ENCODE measurements at places on chromosomes 4 and X.
A peak's percentile ranks its signal among the peaks of the same experiment; 100 is the strongest.

- no peak for DNase-seq
These were observed 263.6 kb downstream of the PTTG2 start for GRCh38 chr4:38223782-38224236.

- peak; percentile 58 for DNase-seq
These were observed 3.3 kb downstream of the XPNPEP2 start for GRCh38 chrX:129741880-129742758.

- no peak for DNase-seq
These were observed 531.1 kb upstream of the SLIT2 start for GRCh38 chr4:19720610-19721009.

DNA sequence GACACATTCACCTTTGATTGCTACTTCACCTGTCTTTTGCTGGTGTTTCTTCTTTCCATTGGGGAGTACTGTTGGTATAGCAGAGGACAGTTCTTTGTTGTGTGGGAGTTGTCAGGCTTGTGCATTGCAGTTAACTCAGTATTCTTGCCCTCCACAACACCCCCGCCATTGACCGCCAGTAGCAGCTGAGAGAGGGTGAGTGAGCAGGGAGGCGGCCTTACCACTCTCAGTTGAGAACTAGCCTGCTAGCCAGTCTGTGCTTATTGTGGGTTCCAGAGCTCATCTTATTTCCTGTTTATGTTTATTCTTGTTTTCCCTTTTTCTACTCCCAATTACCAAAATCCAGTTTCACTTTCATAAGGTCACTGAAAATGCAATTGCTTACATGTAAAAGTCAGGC lies 52.2 kb downstream of the STIM2 start:
- DNase-seq, result no peak

DNA sequence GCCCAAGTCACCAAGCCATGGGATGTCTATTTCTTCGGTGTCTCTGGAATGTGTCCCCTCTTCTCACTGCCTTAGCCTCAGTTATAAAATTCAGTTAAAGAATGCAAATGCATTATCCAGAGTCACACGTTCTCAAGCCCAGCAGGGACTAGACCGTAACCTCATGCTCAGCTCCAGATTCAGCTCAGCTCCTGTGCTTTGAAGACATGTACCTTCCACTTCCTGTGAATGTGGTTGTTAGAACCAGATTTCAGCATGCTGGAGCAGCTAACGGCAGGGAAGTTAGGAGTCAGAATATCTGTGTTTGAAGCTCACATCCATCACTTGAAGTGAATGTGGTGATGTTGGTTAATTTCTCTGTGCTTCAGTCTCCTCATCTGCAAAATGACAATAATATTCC lies 26.7 kb downstream of the GEMIN8 start:
- no peak for DNase-seq

DNA sequence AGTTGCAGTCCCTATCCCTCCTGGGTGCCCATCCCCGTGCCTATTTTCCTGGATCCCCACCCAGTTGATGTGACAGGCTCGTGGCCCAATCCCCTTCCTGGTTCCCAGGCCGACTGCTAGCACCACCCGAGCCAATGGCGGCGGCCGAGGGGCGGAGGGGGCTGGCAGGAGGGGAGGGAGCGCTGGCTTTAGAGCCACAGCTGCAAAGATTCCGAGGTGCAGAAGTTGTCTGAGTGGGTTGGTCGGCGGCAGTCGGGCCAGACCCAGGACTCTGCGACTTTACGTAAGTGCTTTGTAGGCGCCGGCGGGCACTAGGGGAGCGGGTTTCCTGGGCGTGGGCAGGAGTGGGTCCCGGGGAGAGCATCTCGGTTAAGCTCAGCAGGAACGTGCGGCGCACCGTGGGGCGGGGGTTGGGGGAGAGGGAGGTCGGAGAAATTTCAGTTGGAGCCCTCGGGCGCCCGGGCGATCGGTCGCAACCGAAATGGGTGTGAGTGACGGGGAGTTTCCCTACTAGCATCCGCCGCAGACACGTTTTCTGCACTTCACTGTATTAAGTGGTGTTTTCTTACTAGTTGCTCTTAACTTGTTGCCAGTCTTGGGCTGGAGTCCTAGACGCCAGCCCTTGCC lies at the start of gene PLS3:
Gene PLS3, plus strand, starts transcription at position 197 of the 627 bp plus-strand sequence. CDS start 49,077 bp downstream, outside the sequence.
- peak; percentile 52 for DNase-seq

- no peak for DNase-seq
These were observed 483.6 kb downstream of the BCOR start for GRCh38 chrX:39613997-39614679.

- DNase-seq, result no peak
These were observed 94.6 kb downstream of the HPGD start for GRCh38 chr4:174427571-174428140.

DNA sequence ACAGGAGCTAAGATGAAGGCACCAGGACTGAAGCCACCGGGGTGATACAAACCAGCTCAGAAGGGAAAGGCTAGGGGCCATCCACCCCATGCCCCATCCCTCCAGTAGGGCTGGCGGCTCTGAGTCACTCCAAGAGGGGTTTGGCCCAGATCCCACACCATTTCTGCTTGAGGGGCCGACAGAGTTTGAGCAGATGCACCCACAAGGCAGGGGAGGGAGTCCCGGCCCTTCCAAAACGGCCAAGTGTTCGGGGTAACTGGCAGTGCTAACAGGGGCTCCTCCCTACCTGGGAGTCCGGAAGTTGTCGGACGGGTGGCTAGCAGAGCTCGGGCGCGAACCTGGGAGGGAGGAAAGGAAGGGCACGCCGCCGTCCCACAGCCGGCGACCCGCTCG lies 412 bp downstream of the SLC10A3 start:
- DNase-seq, result no peak

GRCh38 chr4:16262188-16262587 lies 35.9 kb upstream of the TAPT1 start:
- no peak for DNase-seq

GRCh38 chr4:60033826-60034225 lies 1166.3 kb upstream of the ADGRL3 start:
- no peak for DNase-seq

DNA sequence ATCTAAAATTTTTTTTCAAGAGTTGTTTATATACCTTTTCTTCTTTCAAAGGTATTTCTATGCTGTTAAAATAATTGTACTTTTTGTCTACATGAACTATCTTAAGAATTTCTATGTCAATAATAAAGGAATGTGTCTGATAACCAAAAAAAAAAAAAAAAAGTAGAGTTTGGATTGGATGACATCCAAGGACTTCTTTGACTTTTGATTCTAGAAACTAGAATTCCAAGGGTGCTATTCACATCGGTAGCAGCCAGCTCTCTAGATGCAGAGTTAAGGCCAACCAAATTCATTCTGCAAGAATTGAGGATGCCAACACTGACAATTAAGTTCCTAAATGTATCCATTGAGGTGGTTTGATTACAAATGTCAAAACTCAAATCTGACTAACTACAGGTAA lies 42.0 kb upstream of the PRKG2 start:
- DNase-seq, result no peak

- DNase-seq, result peak; percentile 31
These were observed 73.5 kb upstream of the RAP2C start for GRCh38 chrX:132292793-132293192.

DNA sequence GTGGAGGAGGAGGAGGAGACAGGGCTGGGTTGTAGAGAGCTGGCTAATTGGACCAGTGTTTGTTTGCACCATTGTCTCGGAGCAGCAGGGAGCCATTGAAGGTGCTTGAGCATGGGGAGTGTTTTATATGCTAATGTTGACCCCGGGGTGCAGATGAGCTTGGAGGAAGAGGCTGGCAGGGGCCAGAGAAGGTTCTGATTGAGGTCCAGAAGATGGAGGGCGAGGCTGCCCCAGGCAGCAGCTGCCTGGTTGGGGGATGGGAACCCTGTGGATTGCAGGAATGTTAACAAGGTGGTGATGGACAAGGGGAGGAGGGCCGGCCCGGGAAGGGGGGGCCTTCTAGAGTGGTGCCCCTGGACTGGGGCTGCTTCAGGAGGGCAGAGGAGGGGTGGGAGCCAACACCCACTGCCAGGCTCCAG lies 18.0 kb downstream of the DOK7 start:
- peak; percentile 70 for DNase-seq

- no peak for DNase-seq
These were observed 154.0 kb downstream of the UGT8 start for GRCh38 chr4:114752391-114753165.

DNA sequence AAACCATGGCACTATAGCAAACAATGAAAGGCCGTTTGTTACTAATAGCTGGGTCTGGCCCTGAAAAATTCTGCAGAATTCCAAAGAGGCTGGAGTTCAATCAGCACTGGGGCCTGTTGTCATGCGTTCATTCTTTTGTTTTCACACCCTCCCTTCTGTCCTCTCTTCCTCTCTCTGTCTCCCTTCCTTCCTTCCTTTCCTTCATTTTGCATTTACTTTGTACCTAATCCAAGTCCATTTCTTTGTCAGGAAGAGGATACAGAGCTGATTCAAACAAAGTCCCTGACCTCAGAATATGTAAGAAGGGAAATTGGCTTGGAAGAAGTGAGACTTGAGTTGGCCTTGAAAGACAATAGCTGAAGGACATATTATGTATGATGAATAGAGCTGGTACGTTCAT lies 119.6 kb upstream of the LDB2 start:
- no peak for DNase-seq

GRCh38 chr4:181308476-181309312 lies 934.5 kb upstream of the TENM3 start:
- no peak for DNase-seq

DNA sequence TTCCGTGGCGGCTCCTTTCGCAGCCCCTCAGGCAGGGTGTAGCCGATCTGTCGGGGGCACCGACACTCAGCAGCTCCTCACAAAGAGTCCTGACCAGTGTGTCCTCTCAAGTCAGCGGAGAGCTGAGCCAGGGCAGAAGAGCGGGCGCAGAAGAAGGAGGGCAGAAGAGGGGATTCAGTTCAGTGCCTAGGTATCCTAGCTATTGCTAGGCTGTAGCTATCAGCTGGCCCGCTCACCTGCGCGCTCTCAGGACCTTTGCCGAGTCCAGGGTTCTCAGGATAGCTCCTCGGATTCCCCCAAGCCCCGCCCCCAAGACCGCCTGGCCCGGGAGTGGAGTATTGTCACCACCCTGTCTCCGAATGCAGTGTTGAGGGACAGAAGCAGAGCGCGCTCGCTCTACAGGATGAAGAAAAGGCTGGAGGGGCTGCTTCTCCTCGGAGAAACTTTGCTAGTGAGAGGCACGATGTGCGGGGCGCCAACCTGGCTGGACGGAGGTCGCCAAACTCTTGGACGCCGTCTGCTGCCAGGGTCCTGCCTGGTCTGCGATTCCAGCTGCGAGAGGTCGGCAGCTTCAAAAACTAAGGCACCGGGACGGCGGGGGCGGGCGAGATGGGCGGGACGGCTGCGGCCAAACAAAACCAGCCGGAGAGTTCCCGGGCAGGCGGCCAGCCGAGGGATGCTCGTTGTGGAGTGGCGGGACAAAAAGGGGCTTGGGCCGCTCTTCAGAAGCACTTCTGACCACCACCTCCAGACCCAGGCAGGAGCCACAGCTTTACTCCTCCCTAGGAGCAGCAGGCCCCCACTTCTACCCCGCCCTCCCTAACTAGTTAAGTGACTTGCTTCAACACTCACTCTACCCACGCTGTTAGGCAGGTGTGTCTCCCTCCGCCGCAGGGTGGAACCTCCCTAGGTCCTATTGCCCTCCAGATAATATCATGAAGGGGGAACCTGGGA lies at the start of gene XKRX:
Gene XKRX, minus strand, starts transcription at position 258 of the 954 bp plus-strand sequence. CDS start 613 bp downstream, outside the sequence.
- DNase-seq, result peak; percentile 18

DNA sequence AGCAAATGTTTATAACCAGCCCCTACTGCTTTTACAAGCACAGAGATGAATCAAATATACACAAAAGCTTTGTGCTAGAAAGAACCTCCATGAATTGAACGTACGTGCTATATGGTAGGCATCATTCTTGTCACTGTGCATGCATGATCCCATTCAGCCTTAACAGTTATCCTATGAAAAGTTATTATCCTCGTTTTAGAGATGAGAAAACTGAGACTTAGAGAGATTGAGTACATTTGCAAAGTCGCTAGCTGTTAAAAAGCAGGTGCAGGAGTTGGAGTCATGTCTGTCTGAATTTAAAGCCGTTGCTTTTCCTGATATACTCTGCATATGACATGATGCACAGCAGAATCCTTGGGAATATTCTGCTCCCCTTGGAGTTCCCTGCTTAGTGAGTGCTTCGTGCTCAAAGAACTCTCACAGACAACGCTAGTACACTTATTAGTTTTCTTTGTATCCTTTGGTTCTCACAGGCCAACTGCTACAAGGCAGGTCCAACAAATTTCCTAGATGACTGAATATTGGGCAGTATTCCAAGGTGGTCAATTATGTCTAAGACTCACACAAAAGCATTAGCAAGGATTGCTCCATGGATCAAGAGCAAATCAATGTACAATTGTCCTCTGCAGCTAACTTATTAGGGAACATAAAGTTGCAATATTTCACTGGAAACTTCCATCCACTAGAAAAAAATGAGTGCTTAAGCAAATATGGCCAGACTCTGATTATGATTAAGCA lies 42.8 kb upstream of the TRIM2 start:
- DNase-seq, result no peak

DNA sequence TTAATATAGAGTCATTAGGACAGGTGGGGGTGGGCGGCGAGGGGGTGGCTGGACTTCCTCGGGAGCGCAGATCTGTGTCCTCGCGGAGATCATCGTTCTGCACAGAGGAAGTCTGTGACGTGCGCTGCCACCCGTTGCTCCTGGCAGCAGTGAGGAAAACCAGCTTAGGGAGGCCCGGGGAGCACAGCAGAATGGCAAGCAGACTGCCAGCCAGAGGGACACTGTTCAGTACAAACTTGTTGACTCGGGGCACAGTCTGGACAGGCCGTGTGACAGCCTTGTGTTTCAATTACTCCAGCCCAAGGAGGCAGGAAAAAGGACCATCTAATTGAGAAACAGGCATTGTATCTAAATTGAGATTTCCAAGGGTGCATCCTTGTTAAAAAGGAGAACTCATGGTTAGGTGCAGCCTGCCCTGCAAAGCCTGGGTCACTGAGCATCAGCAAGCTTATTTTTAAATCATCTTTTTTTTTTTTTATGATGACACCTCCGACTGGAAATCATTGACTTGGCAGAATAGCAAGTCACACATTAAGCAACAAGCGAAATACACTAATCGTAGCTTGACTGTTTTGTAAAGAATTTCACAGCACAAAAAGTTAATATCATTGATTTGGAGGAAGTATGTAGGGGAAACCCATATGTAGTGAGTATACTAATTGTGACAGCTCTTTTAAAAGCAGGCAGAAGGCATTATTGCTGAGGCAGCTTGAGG lies 512.0 kb upstream of the FAT1 start:
- DNase-seq, result no peak

- DNase-seq, result no peak
These were observed 117.3 kb upstream of the NOCT start for GRCh38 chr4:138898282-138898681.

DNA sequence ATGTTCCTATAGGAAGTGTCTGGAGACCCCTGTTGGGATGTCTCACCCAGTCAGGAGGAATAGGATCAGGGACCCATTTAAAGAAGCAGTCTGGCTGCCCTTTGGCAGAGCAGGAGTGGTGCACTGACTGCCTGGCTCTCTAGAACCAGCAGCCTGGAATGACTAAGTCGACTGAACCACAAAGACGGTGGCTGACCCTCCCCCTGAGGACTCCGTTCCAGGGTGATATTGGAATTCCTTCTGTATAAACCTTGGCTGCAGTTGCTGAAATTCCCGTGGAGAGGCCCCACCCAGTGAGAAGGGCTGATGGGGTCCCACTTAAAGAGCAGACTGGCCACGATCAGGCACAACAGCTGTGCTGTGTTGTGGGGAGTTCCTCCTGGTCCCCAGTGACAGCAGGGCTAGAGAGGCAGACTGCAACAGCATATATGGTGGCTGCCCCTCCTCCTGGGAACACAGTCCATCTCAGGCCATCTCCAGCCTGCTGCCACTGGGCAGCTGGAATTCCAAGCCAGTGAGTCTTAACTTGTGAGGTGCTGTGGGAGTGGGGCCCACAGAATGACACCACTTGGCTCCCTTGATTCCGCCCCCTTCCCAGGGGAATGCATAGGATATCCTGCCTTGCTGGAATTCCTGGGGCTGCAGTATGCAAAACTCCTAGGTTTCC lies 41.8 kb upstream of the RLIM start:
- no peak for DNase-seq
